T-helper 2 cell (primary cell): ENCODE measurements at places on chromosomes 3 and 15.

DNA sequence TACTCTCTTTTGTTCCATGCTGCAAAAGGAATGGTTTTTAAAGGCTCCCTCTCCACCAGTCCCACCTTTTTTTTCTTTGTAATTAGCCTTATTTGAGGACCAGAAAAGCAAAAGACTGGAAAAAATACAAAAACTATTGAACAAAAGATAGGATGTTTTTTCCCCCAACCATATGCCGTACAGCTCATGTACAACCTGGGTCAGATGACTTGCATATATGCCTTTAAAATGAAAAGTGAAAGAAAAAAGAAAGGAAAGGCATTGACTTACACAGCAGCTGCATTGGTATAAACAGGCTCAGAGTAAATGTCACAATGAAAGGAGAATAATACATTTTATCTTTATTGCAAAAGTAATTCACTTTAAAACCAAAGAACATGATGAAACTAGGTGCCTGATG, 69.5 kb upstream of the CMC1 start:
- DNase-seq, result no peak

DNA sequence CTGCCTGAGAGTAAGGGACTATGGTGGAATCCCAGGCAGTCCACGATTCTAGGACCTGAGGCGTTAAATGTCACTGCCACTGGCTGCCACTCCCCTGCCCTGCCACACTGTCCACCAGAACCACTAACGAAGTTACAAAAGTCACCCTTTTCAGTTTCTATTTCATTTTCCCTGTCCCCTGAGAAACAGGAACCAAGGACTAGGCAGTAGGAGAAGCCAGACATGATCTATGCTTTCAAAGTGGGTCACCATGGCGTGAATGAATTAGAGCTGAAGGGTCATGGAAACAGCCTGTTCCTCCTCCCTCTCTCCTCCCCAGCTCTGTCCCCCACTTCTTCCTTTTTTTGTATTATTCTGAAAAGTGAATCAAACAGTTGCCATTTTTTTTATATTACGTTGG, 9.1 kb upstream of the ADPRH start:
- DNase-seq, result no peak

- no peak for DNase-seq
These were observed 2.1 kb downstream of the ZIC4 start for GRCh38 chr3:147404000-147404799.

GRCh38 chr15:48102167-48102566, 18.6 kb upstream of the SLC24A5 start:
- DNase-seq, result no peak

GRCh38 chr15:39908186-39908585, 11.9 kb downstream of the GPR176 start:
- no peak for DNase-seq

DNA sequence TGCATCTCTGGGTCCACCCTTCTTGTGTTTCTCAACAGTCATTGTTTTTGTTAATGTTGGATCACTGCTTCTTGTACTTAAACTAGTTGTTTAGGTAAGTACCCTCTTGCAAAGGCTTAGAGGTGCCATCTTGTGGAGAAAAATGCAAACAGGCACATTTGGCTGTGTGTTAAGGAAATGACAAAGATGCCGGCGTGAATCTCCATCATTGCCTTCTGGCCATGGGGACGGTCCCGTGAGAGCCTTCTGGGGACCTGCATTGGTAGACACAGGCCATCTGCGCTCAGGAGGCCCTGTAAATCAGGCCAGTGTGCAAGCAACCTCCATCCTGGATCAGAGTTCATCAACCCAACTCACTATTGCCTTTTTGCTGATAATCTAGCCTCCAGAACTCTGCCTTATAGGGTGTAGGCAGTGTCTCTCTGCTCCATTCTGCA, 158.6 kb upstream of the NR2E3 start:
- no peak for DNase-seq

DNA sequence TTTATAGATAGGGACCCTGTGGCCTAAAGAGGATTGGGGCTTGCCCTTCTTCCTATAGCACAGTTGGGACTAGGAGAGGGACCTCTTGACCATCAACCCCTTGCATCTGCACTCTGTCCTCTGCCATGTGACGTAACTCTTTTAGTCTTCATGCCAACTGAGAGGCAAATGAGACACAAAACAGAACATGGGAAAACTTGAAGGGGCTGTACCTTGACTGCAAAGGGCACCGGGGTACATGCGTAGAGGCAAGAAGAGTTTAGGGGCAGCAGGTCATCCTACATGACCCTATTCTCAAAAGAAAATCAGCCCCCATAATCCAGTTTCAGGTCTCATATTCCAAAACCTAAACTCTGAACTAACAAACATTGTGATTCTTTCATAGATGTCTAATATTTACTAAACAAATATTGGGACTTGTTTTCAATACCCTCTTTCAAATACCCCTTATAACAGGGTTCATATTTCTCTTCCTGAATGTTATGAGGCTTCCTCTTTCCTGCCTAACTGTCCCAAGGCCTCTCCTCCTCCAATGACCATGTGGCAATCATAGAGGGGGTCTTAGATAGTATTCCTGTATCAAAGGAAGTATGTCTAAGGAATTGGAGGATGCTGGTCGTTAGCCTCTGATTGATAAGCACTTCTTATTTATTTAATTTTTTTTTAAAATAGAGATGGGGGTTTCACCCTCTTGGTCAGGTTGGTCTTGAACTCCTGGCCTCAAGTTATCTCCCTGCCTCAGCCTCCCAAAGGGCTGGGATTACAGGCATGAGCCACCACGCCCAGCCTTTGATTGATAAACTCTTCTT, 20.6 kb downstream of the ACKR2 start:
- no peak for DNase-seq

GRCh38 chr15:75199357-75199940, 2.2 kb upstream of the C15orf39 start:
- no peak for DNase-seq

- no peak for DNase-seq
These were observed 231.3 kb downstream of the KLF13 start for GRCh38 chr15:31557899-31558298.

GRCh38 chr3:72810063-72810462, 38.2 kb downstream of the SHQ1 start:
- no peak for DNase-seq

GRCh38 chr3:172658344-172659245, 52.3 kb downstream of the NCEH1 start:
- no peak for DNase-seq
